ENCODE measurements at places on chromosomes 16 and 17. TPM values are rescaled to one million over a fixed set of nuclear protein-coding genes. Genes with fewer than 3 reads are reported as not detected.

Gene CPHXL2
- not detected for total RNA-seq

Gene ERI2
- 31.0 TPM for total RNA-seq

Gene G6PC1
- total RNA-seq: not detected

Gene CES1
- total RNA-seq: not detected

Gene RHBDF1
- total RNA-seq: 41.8 TPM

Gene KRT25
- not detected for total RNA-seq

Gene NXPH3
- 2.0 TPM for total RNA-seq

Gene GRAP
- total RNA-seq: 0.65 TPM

Gene TBC1D3B
- 1.2 TPM for total RNA-seq

Gene SALL1
- total RNA-seq: not detected

Gene ENPP7
- not detected for total RNA-seq

Gene MLX
- 20.0 TPM for total RNA-seq

Gene GAS7
- 0.39 TPM for total RNA-seq

Gene CBLN1
- total RNA-seq: not detected

Gene TTLL6
- total RNA-seq: not detected

Gene WIPF2
- total RNA-seq: 7.9 TPM

Gene PYDC1
- total RNA-seq: not detected

Gene SPAG7
- total RNA-seq: 68.7 TPM

Gene SCIMP
- total RNA-seq: not detected

Gene PYY
- not detected for total RNA-seq

Gene WNT9B
- total RNA-seq: not detected

Gene TP53TG3C
- not detected for total RNA-seq

Gene SARM1
- total RNA-seq: 1.8 TPM

Gene HOXB3
- total RNA-seq: 2.2 TPM

Gene GPRC5C
- 2.8 TPM for total RNA-seq

Gene TLCD2
- 2.9 TPM for total RNA-seq

Gene SLC6A2
- not detected for total RNA-seq

Gene CDH3
- total RNA-seq: 61.6 TPM

All from placental epithelial cell (primary cell).